ENCODE measurements at places on chromosomes 1 and 21.

DNA sequence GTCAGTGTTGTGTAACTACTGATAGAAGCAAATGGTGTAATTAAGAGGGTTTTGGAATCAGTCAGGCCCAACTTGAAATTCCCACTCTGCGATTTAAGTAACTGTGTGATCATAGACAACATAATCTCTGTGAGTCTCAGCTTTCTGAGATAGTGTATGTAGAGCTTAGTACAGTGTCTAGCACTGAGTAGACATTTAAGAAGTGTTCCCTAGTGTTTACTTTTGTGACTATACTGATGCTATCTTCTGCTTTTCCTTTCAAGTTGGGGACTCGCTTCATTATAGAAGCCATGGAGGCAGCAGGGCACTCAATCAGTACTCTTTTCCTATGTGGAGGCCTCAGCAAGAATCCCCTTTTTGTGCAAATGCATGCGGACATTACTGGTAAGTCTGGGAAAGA is 147.7 kb upstream of the HOOK1 start:
- DNase-seq, result no peak

- no peak for DNase-seq
Measured at GRCh38 chr1:231919886-231920285, 293.3 kb downstream of the DISC1 start.

DNA sequence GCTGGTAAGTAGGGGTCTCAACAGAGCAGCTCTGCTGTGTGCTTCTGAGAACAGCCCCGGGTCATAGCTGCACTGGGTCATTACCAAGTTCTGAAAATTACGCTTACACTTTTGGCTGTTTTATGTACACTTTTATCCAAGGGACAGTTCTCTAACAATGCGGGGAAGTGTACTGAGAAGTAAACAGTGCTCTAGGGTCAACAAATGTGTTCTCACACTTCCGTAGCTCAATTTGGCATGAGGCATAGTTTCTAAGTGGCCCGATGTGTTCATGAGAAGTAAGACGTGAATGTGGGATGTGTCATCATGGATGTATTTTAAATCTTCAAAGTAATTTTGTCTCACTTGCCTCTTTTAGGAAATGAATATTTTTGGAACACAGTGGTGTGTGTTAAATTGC is 10.9 kb upstream of the VAMP3 start:
- no peak for DNase-seq

DNA sequence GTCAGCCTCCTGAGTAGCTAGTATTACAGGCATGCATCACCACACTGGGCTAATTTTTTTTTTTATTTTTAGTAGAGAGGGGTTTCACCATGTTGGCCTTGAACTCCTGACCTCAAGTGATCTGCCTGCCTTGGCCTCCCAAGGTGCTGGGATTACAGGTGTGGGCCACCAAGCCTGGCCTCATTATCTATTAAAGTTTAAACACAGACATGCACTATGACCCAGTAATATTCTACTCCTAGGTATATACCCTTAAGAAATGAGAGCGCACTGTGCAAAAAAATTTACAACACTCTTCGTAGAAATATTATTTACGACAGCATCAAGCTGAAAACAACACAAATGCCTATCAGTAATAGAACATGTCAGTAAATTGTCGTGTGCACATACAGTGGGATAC is 18.6 kb upstream of the SH2D1B start:
- no peak for DNase-seq

- peak; percentile 94 for DNase-seq
Measured at GRCh38 chr1:41464885-41465284, 19.6 kb downstream of the EDN2 start.

DNA sequence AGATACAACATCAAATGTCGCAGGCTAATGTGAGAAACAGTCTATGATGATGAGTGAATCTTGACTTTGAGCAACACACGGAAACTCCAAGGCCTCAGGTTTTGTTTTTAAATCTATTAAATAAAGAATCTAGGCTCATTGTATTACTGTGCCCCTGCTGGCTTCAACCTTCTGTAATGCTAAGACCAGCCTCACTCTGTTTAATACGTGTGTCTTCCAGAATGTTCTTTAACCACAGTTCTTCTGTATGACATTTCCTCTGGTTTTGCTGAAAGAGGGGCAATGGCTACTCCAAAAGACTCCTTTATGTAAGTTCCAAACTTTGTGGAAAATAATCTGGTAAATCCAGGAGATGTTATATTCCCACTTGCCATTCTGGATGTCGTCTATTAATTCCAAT is 101.1 kb upstream of the TIAM1 start:
- DNase-seq, result no peak

GRCh38 chr1:21334214-21335087 is 44.2 kb upstream of the ECE1 start:
- DNase-seq, result peak; percentile 43

DNA sequence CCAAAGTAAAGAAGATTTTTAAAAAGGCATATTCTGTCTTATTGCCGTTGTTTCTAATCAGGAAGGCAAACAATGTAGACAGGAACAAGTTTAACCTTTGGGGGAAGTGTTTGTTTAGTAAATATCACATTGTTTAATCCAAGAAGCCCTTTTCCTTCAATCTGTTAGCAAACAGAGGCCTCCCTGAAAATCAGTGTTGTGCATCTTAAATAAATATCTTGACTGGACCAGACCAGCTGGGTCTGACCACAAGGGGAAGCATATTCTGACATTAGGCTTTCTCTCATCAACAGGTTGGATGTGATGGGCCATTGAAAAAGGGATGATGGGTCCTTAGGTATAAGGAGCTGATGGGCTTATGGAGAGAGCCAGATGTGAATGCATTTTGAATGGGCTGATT is 81.8 kb upstream of the SGIP1 start:
- DNase-seq, result peak; percentile 17

- DNase-seq, result no peak
Measured at GRCh38 chr1:29179641-29180184, 2.0 kb downstream of the SRSF4 start.

GRCh38 chr1:40032240-40032891 is 8.2 kb upstream of the CAP1 start:
- peak; percentile 47 for DNase-seq

DNA sequence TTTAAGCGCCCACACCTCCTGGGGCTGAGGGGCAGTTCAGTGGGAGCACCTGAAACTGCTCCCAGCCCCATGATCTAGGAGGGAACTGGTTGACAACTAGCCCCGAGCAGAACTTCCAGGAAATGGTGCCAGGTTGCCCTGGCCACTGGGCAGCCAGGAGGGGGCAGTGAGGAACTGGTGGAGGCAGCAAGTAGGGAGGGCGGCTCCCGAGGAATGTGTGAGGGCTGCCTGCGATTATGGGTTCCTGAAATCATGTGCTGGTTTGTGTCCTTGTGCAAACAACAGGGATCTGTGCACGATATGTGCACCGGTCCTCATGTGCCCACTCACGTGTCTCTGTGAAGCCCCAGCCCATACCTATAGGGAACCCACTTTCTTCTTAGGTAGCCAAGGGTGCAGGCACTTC is 9.9 kb downstream of the GPR3 start:
- peak; percentile 30 for DNase-seq

DNA sequence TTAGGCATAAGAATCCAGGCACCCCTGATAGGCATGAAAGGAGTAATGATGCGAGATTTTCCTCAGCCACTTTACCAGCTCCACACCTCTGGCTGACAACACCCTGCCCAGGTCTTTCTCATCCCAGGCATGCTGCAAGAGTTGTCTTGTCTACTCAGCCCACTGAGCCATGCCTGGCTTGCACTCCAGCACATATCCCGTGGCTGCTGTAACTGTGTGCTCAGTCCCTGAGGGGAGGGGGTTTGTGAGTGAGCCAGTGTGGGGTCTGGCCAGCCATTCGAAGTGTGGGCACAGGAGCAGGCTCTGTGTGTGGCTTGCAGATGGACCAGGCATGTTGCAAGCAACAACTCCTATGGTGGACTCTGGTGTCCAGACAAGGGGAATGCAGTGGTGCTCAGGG is 529.6 kb downstream of the ADGRL2 start:
- DNase-seq, result no peak

DNA sequence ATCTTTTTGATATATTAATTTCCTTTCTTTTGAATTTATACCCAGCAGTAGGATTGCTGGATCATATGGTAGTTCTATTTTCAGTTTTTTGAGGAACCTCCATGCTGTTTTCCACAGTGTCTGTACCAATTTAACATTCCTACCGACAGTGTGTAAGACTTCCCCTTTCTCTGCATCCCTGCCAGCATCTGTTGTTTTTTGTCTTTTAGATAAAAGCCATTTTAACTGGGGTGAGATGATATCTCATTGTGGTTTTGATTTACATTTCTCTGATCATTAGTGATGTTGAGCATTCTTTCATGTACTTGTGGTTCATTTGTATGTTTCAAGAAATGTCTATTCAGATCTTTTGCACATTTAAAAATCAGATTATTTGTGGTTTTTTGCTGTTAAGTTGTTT is 62.4 kb upstream of the STUM start:
- no peak for DNase-seq

DNA sequence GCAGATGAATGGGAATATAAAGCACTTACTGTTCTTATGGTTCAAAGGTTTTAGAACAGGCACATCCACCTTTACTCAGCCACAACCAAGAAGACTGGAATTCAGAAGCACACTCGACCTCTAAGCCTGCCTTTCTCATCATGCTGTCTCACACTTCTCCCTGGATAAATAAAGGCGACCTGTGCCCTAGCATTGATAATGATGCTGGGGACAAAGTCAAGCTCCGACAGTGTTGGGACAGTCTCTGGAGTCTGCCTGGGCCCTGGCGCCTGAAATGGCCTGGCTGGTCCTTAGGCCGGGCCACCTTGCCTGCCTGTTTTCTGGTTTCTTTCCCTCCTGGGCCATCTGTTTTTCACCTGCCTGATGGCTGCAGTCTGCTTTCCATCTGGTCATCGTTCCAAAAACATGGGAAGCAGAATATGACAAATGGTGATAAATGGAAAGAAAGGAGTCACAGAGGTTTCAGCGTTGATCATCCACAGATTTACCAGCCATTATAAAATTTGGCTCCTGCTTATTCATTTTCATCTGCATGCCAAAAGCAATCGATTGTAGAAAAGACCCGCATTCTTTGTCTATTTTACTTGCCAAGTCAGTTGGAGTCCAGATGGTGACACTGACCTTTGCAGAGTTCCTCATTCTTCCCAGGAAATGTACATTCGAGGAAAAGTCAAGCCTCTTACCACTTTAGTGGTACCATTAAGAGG is 91.2 kb upstream of the KCNJ15 start:
- DNase-seq, result peak; percentile 83

DNA sequence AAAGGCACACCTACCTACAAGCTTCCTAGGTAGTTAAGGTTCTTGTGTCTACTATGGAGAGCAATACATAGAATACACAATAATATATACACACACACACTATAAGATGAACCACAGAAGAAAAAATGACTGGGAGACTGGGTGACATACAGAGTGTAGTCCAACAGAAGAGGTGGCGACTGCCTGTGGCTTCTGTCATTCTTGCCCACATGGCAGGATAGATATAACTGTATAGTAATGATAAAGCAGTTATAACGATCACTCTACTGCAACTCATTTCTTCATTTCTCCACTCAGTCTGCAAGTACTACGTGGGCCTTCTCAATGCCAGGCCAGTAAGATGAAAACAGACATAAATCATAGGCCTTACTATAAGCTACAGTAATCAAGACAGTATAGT is 113.8 kb upstream of the EDN2 start:
- no peak for DNase-seq

GRCh38 chr1:99247199-99247598 is 17.1 kb upstream of the PLPPR4 start:
- no peak for DNase-seq

- DNase-seq, result peak; percentile 61
Measured at GRCh38 chr1:184388319-184388889, 1.6 kb downstream of the C1orf21 start.

- DNase-seq, result no peak
Measured at GRCh38 chr1:230350208-230350921, 75.8 kb downstream of the PGBD5 start.

DNA sequence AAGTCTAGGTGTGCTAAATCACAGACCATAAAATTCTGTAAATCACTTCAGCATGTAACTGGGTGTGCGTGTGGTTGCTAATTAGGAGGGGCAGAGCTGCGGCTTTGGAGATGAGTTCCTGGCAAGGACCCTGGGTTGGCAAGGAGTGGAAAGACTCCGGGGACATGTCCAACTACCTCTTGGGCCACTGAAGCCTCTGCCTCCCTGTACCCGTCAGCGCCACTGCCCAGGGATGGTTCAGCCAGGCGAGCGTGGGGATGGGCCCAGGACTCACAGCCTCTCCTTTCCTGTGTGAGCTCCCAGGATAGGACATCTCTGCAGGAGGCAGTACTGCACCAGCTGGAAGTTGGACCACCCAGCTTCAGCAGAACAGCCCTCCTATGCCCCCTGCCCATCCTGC is 386.4 kb upstream of the VAMP3 start:
- DNase-seq, result no peak

DNA sequence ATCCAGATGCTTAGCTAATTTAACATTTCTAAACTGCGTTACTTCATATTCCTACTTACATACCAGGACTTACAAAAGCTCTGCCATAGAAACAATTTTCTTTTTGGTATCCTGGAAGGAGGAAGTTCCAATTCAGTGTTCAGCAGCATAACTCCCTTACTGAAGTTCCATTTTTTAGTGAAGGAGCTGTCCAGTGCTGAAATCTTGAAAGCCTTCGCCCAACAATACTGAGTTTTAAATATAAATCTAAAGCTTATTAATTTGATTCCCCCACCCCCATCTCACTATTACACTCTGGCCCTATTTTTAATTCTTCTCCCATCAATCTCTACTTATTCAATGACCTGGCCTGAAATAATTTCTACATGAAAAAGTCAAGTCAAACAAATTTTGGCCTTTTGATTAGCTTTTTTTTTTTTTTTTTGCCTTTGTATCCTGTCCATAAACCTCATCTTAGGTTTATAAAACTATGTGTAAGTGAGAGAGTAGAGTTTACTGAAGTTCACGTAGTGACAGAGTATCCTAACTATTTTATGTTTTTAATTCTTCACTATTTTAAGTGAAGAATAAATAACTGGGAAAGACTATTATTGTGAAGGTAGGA is 323.0 kb upstream of the PLD5 start:
- no peak for DNase-seq

- DNase-seq, result no peak
Measured at GRCh38 chr1:229339520-229339919, 3.3 kb downstream of the CCSAP start.

- peak; percentile 100 for DNase-seq
Measured at GRCh38 chr1:159817276-159818041, 9.2 kb upstream of the SLAMF8 start.

DNA sequence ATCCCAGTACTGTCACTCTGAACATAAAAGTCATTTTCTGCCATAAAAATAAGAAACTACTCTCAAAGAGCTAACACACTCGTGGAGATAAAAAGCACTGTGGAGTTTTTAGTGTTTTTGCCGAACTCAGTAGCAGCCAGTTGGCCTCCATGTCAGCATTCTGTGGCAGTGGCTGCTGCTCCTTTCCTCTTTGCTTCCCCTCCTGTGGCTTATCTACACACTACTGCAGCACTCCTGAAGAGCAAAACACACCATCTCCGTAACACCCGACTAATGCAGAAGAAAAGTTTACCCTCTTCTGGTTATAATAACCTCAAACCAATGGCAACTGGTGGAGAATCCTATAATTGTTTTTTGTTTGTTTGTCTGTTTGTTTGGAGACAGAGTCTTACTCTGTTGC is 44.9 kb downstream of the RAB3GAP2 start:
- peak; percentile 12 for DNase-seq

GRCh38 chr1:213070406-213070805 is 19.4 kb downstream of the RPS6KC1 start:
- peak; percentile 86 for DNase-seq
